Heart left ventricle (tissue), 16 donors: ENCODE measurements at places on chromosomes 6 and 20. TPM values are rescaled to one million over a fixed set of nuclear protein-coding genes. Genes with fewer than 3 reads are reported as not detected.

GRCh38 chr6:32895006-32895345 lies 41.0 kb downstream of the PSMB9 start:
- DNase-seq: no peak

The MUC21 gene
- total RNA-seq: not detected

DNA sequence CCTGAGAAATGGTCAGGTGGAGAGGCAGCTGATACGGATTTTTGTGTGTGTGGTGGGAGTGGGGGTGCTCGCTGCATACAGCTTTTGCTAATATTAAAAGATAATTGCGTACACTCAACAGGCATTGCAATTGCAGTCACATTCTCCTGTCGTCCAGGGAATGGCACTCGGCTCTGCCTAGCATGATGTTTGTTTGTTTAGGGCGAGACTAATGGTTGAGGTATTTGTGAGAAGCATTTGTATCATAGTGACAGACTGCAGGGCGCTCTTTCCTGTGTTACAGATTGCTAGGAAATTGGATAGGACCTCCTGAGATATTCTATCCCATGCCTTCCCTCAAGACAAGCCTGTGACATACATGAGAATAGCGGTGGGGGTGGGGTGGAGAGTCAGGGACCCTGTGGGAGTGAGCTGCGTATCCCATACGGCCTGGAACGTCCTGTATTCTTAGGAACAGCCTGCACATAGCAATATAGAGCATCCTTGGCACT lies 207.4 kb downstream of the SOX4 start:
- DNase-seq: no peak

GRCh38 chr6:13987400-13987865 lies 62.7 kb downstream of the RNF182 start:
- DNase-seq: no peak

DNA sequence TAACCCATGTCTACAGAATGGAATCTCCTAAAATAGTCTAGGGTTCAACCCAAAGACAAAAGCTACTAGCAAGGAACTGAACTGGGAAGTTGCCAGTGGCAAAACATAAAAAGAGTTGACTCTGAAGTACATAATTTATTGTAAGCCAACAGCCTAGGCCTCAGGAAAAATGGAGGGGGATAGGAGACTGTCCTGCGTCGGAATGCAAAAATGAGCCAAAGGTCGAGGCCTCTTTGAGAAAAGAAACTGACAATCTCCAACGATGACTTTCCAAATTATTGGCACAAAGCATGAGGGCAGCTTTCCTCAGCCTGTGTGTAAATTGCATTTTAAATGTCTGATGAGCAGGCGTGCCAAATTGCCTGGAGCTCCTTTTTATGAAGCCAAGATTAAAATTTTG lies 2.1 kb downstream of the COL12A1 start:
- no peak for DNase-seq
